Left colon (tissue), 2 donors: ENCODE measurements at places on chromosomes 11 and 22.

DNA sequence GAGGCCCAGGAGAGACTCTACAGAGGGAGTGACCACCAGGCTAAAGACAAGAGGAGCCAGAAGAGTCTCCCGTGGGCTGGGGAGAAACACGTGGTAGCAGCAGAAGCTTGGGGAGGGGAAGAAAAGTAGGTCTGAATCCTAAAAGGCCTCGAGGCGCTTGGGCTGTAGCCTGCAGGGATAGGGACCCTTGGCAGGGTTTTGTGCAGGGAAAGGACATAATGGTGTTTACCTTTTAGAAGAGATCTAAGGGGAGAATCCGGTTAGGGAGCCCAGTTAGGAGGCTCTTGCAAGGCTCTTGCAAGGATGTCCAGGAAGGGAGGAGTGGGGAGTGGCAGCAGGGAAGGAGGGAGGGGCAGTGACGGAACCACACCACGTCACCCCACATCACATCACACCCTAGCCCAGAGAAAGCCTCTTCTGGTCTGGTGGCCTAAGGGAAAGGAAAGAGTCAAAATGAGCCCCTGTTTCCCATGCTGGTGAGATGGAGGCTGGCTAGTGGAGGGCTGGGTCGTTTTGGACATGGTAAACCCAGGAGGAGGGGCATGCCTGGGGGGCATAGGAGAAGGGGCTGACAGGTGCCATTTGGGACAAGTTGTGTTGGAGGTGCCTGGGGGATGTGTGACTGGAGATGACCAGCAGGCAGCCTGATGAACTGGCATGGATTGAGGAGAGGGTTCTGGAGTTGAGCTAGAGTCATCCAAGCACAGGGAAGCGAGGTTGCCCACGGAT, 6.2 kb upstream of the FAM83F start:
- no peak for DNase-seq

- no peak for DNase-seq
Observed at GRCh38 chr11:16561150-16561549, 177.3 kb upstream of the C11orf58 start.

GRCh38 chr11:59142530-59143507, at the start of gene FAM111A:
FAM111A (plus strand) TSS chr11:59142856; CDS start chr11:59148873, 6,017 bp downstream.
- DNase-seq, result peak; percentile 93

DNA sequence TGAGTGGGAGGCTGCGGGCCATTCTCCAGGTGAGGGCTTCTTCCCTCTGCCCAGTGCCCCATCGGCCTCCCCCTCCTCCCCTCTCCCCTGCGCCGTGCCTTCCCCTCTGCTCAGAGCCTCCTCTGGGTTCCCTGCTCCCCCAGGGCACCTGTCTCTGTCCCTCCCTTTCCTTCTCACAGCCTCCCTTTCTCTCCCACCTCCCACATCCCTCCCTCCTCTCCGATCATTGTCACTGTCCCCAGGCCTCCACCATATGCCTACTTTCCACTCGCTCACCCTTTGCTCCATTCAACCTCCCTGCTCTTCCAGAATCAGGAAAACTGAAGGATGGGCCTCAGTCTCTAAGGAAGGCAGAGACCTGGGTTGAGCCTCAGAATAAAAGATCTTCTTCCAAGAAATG, 9.9 kb upstream of the APOBEC3H start:
- DNase-seq, result no peak

GRCh38 chr11:62295504-62295903, 3.4 kb downstream of the SCGB1D4 start:
- no peak for DNase-seq
